ENCODE measurements at places on chromosomes 7 and 10. TPM values are rescaled to one million over a fixed set of nuclear protein-coding genes. Genes with fewer than 3 reads are reported as not detected.
A peak's percentile ranks its signal among the peaks of the same experiment; 100 is the strongest.

The GOLGA7B gene
- 0.04 TPM for total RNA-seq

The ORAI2 gene
- total RNA-seq = 26.6 TPM

The CPED1 gene
- total RNA-seq = 0.13 TPM

GRCh38 chr7:78571292-78571691, 772.7 kb downstream of the PHTF2 start:
- DNase-seq = no peak

DNA sequence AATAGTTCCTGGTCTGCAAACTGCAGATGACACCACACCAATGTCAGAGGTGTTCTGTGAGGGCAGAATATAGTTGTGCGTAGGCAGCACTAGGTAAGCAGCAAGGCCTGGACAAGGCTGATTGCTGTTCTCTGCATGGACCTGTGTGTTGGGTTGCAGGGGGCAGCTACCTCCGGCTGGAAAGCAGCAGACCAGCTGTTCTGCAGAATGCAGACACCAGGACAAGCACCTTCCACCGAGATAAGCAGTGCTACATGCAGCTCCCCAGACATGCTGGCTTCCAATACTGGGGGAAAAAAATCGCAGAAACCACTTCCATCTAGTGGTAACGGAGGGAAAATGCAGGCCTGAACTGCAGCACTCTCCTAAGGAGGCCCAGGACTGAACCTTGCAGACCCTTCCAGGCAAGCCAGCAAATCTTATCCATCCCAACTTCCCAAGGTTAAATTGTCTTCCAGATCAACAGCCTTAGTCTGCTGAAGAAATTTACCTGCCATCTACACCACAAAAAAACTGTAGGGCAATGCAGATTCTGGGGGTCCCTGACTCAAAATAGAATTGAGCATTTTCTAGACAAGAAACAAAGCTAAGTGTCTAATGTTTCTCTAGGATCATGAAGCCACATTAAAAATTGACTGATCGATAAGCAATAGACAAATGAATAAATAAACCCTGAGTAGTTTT, 50.5 kb upstream of the COBL start:
- DNase-seq = peak; percentile 78

GRCh38 chr7:79622781-79623180, 169.3 kb upstream of the MAGI2 start:
- DNase-seq = no peak

- no peak for DNase-seq
These were observed 187.8 kb downstream of the GNAT3 start for GRCh38 chr7:80324032-80324431.

GRCh38 chr10:35502692-35503091, 102.4 kb upstream of the GJD4 start:
- no peak for DNase-seq

GRCh38 chr7:24419077-24419476, 135.1 kb downstream of the NPY start:
- peak; percentile 49 for DNase-seq

GRCh38 chr7:106768324-106768751, 96.7 kb upstream of the PIK3CG start:
- DNase-seq = no peak

DNA sequence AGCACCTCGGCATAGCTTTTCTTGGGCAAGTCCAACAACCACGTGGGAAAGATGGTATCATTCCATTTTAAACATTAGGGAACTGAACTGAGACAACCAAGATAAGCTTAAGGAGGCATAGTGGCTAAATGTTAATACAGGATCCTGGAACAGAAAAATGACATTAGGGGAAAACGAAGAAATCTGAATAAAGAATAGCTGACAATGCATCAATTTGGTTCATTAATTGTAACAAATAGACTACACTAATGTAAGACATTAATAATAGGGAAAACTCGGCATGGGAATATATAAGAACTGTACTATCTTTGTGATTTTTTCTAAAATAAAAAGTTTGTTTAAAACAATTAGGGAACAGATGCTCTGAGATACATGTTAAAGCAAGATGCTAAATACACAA, 165.4 kb downstream of the JAZF1 start:
- DNase-seq = no peak

DNA sequence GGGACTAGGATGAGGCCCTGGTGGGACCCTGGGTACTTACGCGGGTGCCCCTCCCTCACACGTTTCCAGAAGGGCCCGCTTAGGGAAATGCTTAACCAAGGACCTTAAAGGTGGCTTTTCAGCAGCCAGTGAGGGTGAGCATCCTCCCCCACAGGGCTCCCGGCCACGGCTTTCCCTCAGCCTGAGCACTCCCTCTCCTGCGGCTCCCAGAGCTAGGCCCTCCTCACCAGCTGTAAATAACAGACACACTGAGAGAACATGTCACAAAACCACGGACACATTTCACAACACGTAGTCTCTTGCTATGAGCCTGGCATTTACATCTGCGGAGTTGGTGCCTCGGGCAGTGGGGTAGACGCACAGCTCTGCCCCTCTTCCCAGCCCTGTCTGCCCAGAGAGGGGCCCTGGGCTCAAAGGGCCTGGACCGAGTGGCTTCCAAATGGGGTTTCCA, 25.2 kb downstream of the GRID1 start:
- DNase-seq = no peak

DNA sequence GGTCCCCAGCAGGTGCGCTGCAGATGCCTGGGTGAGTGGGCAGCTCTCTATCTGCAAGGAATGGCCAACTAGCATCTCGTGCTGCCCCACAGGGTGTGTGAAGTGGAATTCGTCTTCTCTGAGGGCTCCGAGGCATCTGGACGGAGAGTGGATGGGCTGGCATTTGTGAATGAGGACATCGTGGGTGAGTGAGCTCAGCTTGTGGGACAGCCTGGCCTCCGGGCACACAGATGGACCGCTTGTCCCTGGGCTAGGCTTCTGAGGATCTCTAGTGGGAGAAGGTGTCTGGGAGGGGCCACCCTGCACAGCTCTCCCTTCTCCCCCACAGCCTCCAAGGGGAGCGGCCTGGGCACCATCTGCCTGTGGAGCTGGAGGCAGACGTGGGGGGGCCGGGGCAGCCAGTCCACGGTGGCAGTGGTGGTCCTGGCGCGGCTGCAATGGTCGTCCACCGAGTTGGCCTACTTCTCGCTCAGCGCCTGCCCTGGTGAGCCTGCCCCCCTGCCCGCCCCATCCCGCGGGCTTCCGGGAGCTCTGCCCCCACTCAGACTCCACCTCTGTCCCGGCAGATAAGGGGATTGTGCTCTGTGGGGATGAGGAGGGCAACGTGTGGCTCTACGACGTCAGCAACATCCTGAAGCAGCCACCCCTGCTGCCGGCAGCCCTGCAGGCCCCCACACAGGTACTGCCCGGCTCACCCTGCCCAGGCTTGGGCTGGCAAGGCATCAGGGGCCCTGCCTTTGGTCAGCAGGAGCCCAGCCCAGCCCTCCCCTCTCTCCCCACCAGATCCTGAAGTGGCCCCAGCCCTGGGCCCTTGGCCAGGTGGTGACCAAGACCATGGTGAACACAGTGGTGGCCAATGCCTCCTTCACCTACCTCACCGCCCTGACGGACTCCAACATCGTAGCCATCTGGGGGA, 6.3 kb downstream of the POLR2J start:
- DNase-seq = no peak

GRCh38 chr10:33498391-33498891, 164.0 kb upstream of the NRP1 start:
- DNase-seq = no peak

GRCh38 chr10:121048749-121049148, 197.6 kb downstream of the WDR11 start:
- DNase-seq = no peak

DNA sequence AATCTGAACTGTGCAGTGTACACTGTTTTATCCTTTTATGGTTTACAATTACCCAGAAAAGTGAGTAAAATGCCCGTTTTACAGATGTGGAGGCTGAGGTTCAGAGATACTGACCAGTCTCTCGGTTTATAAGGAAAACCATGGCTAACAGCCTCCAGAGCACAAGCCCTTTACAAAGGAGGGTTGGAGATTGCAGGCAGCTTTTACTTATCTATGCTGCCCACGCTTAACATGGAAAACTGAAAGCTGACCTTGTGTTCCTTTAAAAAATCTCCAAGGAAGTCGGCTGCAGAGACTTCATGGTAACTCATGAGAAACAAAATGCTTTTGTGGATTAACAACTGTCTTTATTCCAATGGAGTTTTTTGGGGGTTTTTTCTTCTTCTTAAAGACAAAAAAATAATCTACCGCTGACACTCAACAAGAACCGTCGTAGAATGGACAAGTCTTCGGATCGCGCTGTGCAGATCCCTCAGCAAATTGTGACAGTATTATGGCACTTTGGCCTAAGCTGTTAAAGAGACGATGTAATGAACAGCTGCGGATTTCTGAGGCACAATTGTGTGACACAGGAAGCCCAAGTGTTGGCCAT, 654 bp upstream of the SLF2 start:
- no peak for DNase-seq

GRCh38 chr7:90842430-90842788, 246.3 kb downstream of the CDK14 start:
- DNase-seq = no peak

GRCh38 chr10:7571981-7572380, 94.8 kb downstream of the ITIH5 start:
- DNase-seq = no peak

Data from H9 (cell line).